ENCODE measurements at places on chromosomes 13 and 19. TPM values are rescaled to one million over a fixed set of nuclear protein-coding genes. Genes with fewer than 3 reads are reported as not detected.

Gene PGLYRP2
- total RNA-seq: not detected

Gene KIR2DL4
- total RNA-seq: not detected

Gene LRRC63
- total RNA-seq: under 0.01 TPM

Gene FFAR1
- not detected for total RNA-seq

Gene FBXO46
- 2.6 TPM for total RNA-seq

Gene ITGBL1
- 183 TPM for total RNA-seq

Gene ZNF83
- total RNA-seq: 49.4 TPM

Gene PCSK4
- total RNA-seq: 0.95 TPM

Gene HRC
- total RNA-seq: 0.09 TPM

Gene CYP4F12
- not detected for total RNA-seq

Gene SHISA7
- total RNA-seq: not detected

Gene COL5A3
- total RNA-seq: 1.7 TPM

Gene TNFRSF19
- 85.6 TPM for total RNA-seq

Gene FBXO17
- total RNA-seq: 23.0 TPM

Gene ZNF610
- total RNA-seq: 3.9 TPM

Gene FAM98C
- 9.6 TPM for total RNA-seq

Gene PROZ
- total RNA-seq: not detected

Gene CEACAM7
- total RNA-seq: not detected

Gene LCP1
- 0.17 TPM for total RNA-seq

Gene PVR
- 14.7 TPM for total RNA-seq

Gene UBL3
- total RNA-seq: 10.0 TPM

Gene ZNF358
- 9.5 TPM for total RNA-seq

Gene DIAPH3
- total RNA-seq: 0.77 TPM

Gene KANK3
- 0.16 TPM for total RNA-seq

Gene SHISA2
- total RNA-seq: 0.09 TPM

Gene KRTDAP
- total RNA-seq: not detected

Gene ZNF549
- total RNA-seq: 5.4 TPM
